Mammary epithelial cell (primary cell): ENCODE measurements at places on chromosomes 6 and 20. TPM values are rescaled to one million over a fixed set of nuclear protein-coding genes. Genes with fewer than 3 reads are reported as not detected.

The TREM1 gene
- polyA plus RNA-seq: 0.76 TPM

The JAG1 gene
- polyA plus RNA-seq: 54.7 TPM

The MDFI gene
- 121 TPM for polyA plus RNA-seq

GRCh38 chr20:61024390-61024789 lies 227.7 kb upstream of the CDH4 start:
- DNase-seq: no peak

The SLC35F1 gene
- polyA plus RNA-seq: not detected

- no peak for DNase-seq
These were observed 735 bp upstream of the MOG start for GRCh38 chr6:29656157-29656556.

The ZNF311 gene
- polyA plus RNA-seq: 1.3 TPM

The CAPN11 gene
- not detected for polyA plus RNA-seq
